SK-N-MC (cell line): ENCODE measurements at places on chromosomes 4 and X.
A peak's percentile ranks its signal among the peaks of the same experiment; 100 is the strongest.

- DNase-seq: no peak
Measured at GRCh38 chr4:16027626-16028025, 56.2 kb downstream of the PROM1 start.

GRCh38 chr4:167989815-167990214, 102.5 kb upstream of the ANXA10 start:
- DNase-seq: no peak

- DNase-seq: no peak
Measured at GRCh38 chr4:107896158-107896645, 35.1 kb upstream of the CYP2U1 start.

GRCh38 chr4:7183161-7183560, 9.2 kb upstream of the SORCS2 start:
- no peak for DNase-seq

GRCh38 chr4:139740531-139741041, 75.0 kb downstream of the MGST2 start:
- no peak for DNase-seq

DNA sequence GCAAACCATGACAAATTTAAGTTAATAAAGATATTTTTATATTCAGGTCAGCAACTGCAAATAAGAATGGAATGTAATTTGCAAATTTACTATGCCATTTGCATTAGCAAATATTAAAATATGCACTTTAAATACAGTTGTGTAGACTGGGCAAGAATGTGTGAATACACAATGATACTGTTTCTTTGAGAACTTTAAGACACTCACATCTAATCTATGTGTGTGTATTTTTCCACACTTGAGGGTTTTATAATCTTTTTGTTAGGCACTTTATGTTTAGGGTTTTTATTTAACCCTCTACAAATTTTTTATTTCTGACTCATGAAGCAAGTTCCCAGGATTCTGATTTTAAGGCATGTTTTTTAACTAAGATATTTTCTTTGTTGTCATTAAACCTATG, 23.9 kb upstream of the NDNF start:
- no peak for DNase-seq

GRCh38 chrX:153381684-153382532, 19.2 kb downstream of the PNMA6E start:
- peak; percentile 57 for DNase-seq

GRCh38 chr4:163558539-163559044, 64.1 kb downstream of the TMA16 start:
- no peak for DNase-seq

- no peak for DNase-seq
Measured at GRCh38 chr4:93645120-93645519, 183.4 kb upstream of the ATOH1 start.

GRCh38 chrX:136953867-136954787, 73.6 kb upstream of the RBMX start:
- DNase-seq: peak; percentile 47

DNA sequence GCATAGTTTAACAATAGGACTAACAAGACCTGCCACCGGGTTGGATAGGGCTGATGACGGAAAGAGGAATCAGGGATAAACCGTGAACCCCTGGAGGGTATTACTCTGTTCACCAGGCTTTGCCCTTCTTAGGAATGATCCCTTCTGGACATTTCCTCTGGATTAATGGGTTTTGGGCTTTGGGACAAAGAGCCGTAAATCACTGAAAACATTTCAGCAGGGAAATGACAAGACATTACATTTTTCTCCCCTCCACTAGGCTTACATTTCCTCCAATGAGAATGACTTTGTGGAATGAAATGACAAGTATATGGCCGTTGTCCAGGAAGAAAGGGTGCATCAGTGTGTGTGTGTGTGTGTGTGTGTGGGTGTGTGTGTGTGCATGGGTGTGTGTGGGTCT, 25.9 kb upstream of the RBPJ start:
- no peak for DNase-seq

DNA sequence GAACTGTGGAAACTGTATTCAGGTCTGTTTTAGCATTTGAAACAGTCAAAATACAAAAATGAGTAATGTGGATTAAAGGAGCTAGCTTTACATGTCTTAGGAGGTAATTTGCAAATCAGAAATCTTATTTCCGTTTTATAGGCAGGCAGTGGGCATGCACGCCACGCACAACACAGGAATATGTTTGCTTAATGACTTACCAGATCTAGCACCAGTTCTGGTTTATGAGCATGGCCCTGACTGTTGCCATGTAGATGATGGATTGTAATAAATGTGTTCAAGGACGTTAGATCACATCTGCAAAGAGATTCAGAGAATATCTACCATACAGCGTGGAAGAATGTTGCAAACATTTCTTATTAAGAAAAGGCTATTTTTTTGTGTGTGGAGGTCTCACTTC, 344.5 kb upstream of the NR3C2 start:
- DNase-seq: no peak

- DNase-seq: no peak
Measured at GRCh38 chr4:75015627-75016026, 82.7 kb downstream of the PARM1 start.

DNA sequence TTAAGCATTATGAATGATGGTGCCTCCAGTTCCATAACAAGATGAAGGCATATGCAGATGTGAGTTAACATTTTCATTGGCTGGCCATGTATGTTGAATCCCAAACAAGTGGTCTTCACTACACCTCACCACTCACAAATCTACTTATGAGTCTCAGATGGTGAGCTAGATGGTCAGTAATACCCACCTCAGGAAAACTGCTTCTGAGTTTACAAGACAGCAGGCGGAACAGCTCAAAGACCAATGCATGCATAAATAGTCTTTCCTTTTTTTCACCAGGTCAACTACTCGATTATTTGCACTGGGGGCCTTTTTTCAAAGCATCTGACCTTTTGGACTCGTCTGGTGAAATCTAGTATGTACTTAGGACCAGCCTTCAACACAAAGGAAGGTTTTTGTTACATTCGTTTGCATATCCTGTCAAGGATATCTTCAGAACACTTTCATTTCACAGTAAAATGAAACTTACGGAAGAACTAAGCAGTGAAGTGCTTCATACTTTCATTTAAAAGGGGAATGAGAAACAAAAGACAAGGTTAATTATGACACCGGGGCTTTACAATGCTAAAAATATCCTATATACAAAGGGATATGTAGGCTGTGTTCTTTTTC, 23.1 kb upstream of the TLR7 start:
- no peak for DNase-seq

- DNase-seq: no peak
Measured at GRCh38 chr4:73139245-73139644, 69.7 kb upstream of the COX18 start.

GRCh38 chrX:153800177-153800722, 5.8 kb downstream of the SSR4 start:
- DNase-seq: no peak

DNA sequence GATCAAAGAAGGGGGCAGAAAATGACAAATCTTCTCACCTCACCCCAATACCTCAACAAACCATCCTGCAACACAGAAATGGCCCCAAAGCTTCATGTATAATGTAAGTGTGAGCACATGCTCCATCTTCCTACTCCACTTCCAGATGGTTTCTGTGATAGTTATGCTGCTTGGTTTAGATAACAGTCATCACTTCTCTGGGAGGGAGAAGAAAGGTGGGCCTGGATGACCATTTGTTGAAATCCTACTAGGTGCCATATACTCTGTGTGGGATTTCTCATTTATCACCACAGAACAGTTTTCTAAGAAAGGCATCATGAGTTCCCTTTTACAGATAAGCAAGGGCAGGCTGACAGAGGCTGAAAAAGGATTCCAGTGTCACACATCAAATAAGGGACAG, 31.3 kb upstream of the NXF3 start:
- no peak for DNase-seq

GRCh38 chrX:112779139-112779538, 61.5 kb downstream of the AMOT start:
- no peak for DNase-seq

GRCh38 chr4:122815248-122815647, 11.4 kb upstream of the FGF2 start:
- no peak for DNase-seq

- no peak for DNase-seq
Measured at GRCh38 chr4:74097116-74097515, 1.9 kb downstream of the CXCL2 start.

- DNase-seq: no peak
Measured at GRCh38 chrX:72094894-72095293, 36.8 kb downstream of the RTL5 start.

GRCh38 chrX:152276277-152276676, 137.9 kb upstream of the MAGEA10 start:
- no peak for DNase-seq

DNA sequence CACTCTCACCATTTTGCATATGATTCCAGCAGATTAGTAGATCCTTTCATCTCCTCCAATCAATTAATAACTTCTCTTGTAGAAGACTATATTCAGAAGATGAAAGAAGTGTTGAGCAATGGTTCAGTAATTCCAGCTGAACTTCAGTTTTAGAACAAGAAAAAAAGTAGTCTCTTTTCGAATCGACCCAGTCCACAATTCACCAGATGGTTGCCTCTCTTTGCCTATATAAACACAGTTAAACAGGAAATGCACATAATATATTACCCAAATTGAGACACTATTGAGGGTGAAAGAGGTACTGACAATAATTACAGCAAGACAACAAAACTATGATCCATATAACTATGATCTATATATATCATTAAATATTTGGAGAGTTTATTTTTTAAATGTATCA, 16.8 kb upstream of the FAM241A start:
- DNase-seq: no peak

GRCh38 chr4:39472396-39472795, 13.5 kb downstream of the LIAS start:
- no peak for DNase-seq

GRCh38 chrX:104935581-104935980, 284.9 kb downstream of the TEX13A start:
- DNase-seq: no peak

GRCh38 chr4:125184116-125184515, 130.6 kb upstream of the FAT4 start:
- DNase-seq: no peak

DNA sequence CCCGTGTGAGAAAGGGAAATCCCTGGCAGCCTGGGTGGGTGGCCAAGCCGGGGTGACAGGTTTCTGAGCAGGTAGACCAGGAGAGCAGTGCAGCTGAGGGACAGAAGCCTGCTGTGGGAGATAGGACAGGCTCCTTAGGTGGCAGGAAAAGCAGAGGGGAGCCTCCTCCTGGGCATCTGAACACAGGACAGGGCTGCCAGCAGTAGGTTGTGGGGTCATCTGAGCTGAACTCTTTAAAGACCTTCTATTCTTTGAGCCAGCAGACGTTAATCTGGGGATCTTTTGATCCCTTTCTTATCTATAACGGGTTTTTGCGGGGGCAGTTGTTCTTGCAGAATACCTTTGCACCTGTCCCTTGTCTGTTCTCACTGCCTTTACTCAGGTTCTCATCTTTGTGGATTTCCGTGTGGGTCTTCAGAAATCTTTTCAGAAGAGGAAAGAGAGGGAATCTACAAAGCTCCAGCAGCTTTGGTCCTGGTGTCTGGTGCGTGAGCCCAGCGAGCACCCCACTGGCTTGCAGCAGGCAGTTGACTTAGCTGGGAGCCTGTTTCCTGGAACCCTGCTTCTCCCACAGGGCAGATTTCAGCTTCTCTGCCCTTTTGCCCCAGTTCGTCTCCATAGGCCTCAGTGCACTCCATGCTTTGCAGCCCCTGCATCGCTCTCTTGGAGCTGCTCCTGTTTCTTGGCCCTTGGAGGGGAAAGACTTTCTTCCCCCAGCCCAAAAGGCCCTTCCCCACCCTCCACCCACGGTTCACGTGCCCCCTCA, 35.8 kb upstream of the TADA2B start:
- no peak for DNase-seq

DNA sequence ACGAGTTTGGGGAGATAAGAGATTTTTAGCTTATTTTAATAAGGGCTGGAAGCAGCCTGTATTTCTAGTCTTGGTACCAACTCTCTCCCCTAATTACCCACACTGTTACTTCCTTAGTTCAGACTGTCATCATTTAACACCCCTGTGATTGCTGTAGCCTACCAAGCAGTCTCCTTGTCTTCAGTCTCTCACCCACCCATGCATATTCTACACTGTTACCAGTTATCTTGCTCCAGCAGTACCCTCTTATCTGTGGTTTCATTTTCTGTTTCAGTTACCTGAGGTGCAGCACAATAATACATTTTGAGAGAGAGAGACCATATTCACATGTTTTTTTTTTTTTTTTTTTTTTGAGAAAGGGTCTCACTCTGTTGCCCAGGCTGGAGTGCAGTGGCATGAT, 80.2 kb downstream of the DIAPH2 start:
- DNase-seq: no peak

- DNase-seq: no peak
Measured at GRCh38 chr4:132592340-132592739, 556.8 kb upstream of the PCDH10 start.

GRCh38 chr4:6688879-6689505, 4.7 kb upstream of the S100P start:
- no peak for DNase-seq

DNA sequence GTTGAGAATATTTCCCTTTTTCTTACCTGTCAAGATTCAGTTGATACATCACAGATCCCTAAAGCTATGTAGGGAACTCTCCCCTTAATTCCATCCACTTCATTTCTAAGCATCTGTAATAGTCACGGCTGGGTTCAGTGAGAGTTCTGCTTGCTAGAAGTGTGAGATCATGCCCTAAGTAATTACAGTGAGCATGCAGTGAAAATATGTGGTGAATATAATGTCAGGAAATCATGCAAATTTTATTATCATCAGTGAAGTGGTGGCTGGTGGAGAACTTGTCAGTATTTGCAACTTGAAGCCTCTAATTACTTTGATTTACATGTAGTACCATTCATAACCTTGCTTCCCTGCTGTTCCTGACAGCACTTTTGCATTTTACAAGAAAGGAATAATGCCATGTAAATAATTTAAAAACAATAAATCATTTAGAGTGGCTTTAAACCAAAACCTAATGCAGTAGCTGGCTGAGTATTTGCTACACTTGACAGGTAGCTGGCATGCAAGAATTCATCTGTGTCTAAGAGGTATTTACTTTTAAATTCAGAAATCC, 28.3 kb upstream of the CFAP299 start:
- DNase-seq: peak; percentile 94

GRCh38 chr4:84401701-84402306, 97.3 kb downstream of the NKX6-1 start:
- no peak for DNase-seq

DNA sequence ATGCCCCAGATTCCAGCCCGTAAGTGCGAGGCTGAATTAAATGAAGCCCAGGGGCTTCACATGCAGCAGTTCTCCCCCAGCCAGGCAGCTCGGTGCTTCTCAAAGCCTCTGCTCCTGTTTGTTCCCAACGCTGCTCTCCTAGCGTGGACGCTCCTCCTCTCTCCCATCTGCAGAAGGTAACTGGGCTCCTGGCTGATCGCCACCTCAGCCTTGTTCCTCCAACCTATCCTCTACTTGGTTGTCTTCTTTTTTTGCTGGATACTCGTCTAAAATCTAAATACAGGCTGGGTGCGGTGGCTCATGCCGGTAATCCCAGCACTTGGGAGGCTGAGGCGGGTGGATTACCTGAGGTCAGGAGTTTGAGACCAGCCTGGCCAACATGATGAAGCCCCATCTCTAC, 70.3 kb downstream of the NSUN7 start:
- DNase-seq: no peak
